CD4-positive, alpha-beta T cell treated with Interleukin-15 for 4 hours (primary cell): ENCODE measurements at places on chromosomes 16 and 17.
A peak's percentile ranks its signal among the peaks of the same experiment; 100 is the strongest.

DNA sequence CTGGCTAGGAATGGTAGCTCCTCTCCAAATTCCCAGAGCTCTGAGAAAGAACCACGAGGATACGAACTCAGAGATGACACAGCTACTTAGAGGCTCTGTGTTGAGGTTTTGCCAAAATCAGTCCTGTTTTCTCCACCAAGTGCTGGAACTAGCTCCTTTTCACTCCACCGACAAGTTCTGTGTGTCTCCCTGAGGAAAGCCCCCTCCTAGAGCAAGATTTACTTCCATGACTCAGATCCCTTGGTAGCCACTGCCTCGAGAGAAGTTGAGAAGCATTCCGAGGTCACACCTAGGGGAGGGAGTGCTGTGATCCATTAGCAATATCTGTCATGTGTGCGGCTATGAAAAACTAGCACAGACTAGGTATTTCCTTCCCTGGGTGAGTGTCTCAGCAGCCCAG is 30.6 kb downstream of the IL21R start:
- DNase-seq: no peak

GRCh38 chr16:86272744-86273143 is 237.6 kb upstream of the FOXF1 start:
- DNase-seq: no peak

DNA sequence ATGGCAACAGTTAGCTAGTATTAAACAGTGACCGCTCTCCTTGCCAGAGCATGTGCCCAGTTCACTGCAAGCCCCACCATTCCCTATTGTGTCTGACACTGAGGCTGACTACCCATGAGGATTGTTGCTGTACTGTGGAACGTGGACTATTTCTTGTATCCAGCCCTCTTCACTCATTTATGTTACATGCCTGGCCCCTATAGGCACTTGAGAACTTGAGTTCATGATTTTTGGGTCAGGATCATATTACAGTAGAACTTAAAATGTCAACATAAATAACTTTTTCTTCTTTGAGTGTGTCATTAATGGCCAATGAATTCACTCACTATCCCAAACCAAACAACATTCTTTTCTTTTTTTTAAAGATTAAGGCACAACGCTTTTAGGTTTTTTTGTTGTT is 55.7 kb downstream of the LYRM1 start:
- no peak for DNase-seq

DNA sequence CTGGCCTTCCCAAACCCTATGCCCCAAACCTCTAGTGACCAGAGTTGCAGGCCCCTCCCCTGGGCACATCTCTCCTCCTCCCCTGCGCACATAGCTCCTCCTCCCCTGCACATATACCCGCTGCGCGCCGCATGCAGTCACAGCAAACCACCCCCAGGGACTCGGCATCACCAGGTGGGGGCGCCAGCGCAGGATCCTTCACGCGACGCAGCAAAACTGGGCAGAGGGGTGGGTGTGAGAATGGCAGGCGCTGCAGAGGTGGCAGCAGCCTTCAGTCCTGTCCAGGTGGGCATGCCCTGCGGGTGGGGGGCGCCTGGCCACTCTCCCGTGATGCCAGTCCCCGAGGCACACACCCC is 5.6 kb downstream of the CORO6 start:
- DNase-seq: peak; percentile 91

DNA sequence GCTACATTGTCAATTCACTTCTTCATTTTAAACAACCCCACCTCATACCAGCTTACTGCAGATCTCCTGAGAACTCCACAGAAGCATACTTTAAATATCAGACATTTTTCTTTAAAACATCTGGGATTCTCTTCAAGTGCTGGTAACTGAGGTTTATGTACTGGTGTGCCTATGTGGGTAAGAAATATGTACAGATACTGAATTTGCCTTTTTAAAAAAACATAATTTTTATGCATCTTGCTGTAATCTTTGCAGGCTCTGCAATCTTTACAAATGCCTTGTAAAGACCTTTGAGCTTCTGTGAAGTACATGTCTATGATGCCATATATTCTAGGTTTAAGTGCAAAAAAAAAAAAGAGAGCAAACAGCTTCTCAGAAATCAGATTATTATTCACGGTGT is 127.6 kb upstream of the NOG start:
- DNase-seq: no peak

- DNase-seq: no peak
These were observed 42.3 kb downstream of the MAPT start for GRCh38 chr17:45936610-45937009.

- DNase-seq: no peak
These were observed 12.7 kb downstream of the COG1 start for GRCh38 chr17:73205459-73205961.

GRCh38 chr16:85673529-85674417 is 15.0 kb downstream of the GINS2 start:
- DNase-seq: no peak

DNA sequence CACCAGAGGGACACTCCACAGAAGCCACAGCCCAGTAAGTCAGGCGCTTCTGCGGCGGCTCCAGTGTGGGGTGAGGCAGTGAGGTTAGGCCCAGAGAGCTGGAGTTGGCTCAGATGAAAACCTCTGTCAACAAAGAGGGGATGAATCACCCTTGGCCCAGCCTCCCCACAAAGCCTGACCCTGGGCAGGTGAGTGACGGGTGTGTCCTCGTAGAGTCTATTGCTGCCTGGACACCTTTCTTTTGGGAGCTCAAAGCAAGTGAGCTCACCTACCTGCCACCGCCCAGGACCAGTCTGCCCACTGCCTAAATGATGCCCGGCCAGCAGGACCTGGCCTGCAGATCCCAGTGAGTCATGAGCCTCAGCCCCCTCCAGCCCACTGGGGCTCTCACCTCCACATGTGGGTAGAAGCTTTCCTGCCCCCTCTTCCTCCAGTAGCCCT is 24.9 kb upstream of the DBNDD1 start:
- no peak for DNase-seq
